CD4-positive, alpha-beta T cell treated with Interleukin-15 for 4 hours (primary cell): ENCODE measurements at places on chromosomes 12 and 14.

- DNase-seq, result no peak
These were observed 51.9 kb upstream of the CISTR start for GRCh38 chr12:53803703-53804102.

- no peak for DNase-seq
These were observed 89.3 kb downstream of the DUSP6 start for GRCh38 chr12:89262855-89263552.

GRCh38 chr12:3018284-3019004 lies 58.7 kb upstream of the TSPAN9 start:
- DNase-seq, result no peak

GRCh38 chr14:72567226-72567625 lies 326.7 kb downstream of the DPF3 start:
- no peak for DNase-seq

GRCh38 chr14:51382506-51382905 lies 142.5 kb downstream of the TMX1 start:
- no peak for DNase-seq

DNA sequence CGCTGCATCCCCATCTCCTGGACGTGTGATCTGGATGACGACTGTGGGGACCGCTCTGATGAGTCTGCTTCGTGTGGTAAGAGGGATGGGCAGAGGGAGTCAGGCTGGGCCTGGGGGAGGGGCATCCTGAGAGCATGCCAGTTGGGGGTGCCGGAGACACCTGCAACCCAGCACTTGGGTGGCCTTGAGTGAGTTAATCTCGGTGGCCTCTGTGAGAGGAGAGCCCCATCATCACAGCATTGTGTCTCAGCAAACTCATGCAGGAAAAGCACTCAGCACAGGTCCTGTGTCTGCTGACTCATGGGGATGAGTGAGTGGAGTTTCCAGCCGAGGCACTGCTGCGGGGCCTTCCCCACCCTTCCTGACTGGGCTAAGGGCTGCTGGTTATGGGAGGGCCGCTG lies 19.6 kb upstream of the LRP1-AS start:
- no peak for DNase-seq

DNA sequence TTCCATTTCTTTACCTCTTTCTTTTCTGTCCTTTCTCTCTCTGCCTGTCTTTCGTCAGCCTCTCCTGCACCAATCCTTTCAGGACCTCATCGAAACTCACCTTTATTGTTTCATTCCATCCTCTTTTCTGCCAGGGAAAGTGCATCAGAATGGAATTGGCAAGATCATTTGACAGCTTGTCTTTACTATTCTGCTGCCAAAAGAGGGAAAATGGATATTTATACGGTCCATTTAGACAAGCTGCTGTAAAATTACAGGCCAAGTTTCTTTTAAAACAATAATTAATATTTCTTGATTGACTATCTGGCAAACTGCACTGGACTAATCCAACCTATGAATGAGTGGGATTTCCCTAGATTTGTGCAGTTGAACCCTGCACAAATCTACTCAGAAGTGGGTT lies 7.6 kb upstream of the SRGAP1 start:
- no peak for DNase-seq

DNA sequence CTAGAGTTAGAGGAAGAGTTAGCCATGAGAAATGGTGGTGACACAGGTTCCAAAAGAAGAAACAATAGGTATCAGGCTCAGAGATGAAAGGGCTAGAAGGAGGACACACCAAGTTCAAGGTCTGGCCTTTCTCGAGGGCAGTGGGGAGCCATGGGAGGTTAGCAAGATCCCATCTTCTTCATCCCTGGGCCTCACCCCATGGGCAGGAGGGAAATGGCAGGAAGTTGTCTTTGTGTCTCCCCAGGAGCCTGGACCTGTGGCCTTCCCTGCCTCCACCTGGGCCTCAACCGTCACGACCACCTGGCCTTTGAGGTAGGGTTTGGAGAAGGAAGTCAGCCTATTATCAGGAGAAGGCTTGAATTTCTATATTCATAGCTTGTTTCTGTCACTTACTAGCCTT lies 5.8 kb upstream of the AQP2 start:
- DNase-seq, result no peak

GRCh38 chr12:96233939-96234461 lies 39.8 kb downstream of the ELK3 start:
- DNase-seq, result no peak

- DNase-seq, result no peak
These were observed 54.1 kb downstream of the PLXNC1 start for GRCh38 chr12:94202245-94203180.

DNA sequence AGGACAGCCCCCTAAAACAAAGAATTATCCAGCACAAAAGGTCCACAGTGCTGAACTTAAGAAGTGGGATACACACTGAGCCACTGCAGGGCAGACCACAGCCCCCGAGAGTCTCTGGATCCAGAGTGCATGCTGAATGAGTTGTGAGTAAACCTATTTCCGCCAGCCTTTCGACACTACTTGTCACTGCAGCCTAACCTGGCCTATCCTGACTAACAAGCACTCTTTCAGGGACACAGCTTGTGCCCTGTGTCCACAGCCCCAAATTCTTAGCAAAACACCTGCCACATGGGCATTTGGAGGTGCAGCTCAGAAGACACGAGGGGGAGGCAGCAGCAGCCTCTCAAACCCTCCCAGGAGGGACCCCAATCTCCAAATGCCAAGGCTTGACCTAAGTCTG lies 31.3 kb downstream of the ITPK1 start:
- DNase-seq, result no peak

GRCh38 chr12:71456316-71456715 lies 16.7 kb downstream of the LGR5 start:
- no peak for DNase-seq

GRCh38 chr14:56841611-56842010 lies 31.3 kb upstream of the OTX2 start:
- no peak for DNase-seq

DNA sequence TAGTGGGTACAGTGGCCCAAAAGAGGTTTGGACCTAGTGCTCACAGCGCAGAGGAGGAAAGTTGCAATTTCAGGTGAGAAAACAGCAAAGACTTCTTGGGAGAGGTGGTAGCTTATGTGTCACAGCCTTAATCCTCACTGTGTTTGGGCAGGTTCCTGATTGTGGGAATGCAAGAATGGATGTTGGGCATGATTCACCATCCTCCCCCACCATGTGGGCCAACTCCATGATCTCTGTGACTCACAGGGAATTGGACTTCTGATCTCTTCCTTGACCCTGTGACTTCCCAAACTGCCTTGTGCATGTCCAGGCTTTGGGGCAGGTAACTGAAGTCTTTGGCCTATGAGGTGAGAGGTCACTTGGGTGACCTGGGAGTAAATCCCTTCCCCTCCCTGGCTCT lies 1.8 kb upstream of the CHST11 start:
- DNase-seq, result no peak

DNA sequence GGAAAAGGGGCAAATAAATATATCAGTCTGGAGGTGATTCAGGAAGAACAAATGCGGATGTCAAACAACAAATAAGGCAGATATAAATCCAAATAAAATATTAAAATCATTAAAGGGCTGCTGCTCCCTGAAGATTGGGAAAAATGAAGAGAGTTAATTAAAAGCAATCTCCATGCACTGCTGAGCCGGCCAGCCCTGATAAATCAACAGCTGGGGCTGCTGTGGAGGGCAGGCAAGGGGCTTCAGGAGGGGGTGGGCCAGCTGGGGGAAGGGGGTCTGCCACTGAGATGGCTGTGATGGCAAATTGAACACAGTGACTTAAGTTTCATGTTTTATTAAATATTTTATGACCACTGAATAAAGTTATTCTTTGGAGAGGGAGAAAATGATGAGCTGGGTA lies 12.4 kb downstream of the DPF3 start:
- DNase-seq, result no peak

DNA sequence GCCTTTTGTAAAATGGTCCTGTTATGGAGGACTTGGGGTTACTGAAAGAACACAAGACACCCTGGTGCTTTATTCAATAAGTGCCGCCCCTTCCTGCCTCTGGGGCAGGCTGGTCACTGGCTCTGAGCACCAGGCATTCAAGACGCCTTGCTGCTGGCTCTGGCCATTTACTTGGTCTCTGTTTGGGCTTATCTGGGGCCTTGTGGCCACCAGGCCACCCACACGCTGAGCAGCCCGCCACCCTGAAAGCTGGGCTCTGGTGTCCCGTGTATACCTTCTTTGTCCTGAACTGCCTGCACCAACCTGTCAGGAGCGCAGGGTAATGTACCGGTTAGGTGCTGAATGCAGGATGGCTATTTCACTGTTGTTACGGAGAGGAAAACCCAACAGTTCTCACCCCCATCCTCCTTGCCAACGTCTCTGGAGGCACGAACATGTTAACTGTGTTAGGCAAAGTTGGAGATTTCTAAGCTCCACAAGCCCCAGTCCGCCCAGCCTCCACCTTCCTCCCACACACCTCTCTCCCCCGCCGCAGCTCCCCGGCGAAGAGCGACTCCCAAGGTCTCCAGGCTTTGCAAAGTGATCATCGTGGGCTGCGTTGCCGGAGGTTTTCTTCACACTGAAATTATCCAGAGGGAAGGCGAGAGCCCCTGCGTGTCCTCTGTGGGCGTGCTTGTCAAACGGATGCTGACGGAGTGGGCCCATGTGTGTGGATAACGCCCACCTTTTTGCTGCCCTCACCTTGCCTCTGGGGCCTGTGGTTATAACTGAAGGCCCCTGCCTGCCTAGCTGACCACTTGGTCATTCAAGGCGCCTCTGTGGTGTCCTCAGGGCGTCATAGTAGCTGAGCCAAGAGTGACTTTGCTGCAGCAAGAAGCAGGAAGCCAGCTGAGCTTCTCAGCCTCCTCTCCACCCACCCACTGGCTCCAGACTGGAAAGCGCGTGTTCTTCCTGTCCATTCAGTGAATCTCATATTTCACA lies 18.8 kb upstream of the BEGAIN start:
- no peak for DNase-seq

GRCh38 chr14:56073799-56074198 lies 44.4 kb upstream of the PELI2 start:
- no peak for DNase-seq

GRCh38 chr12:6549684-6550151 lies 6.1 kb downstream of the IFFO1 start:
- no peak for DNase-seq

DNA sequence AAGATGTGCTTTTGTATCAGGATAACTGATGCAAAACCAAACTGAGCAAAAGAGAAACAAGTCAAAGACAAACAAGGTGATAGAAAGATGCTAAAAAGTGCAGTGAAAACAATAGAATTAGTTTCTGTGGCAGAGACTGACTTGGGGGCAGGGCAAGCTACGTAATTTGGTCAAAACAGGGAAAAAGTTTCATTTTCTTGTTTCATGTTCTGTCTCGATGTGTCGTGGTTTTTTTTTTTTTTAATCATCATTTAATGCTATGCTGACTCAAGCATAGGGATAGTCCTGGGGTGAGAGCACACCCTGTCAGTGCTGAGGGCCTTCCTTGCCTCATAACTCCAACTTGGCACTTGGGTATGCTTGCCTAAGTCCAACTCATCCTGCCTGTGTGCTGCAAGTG lies 144.1 kb upstream of the PTPRQ start:
- DNase-seq, result no peak

- DNase-seq, result no peak
These were observed 6.2 kb downstream of the PSMA6 start for GRCh38 chr14:35298351-35298750.

- DNase-seq, result no peak
These were observed 272.7 kb upstream of the FLRT2 start for GRCh38 chr14:85257287-85257686.

DNA sequence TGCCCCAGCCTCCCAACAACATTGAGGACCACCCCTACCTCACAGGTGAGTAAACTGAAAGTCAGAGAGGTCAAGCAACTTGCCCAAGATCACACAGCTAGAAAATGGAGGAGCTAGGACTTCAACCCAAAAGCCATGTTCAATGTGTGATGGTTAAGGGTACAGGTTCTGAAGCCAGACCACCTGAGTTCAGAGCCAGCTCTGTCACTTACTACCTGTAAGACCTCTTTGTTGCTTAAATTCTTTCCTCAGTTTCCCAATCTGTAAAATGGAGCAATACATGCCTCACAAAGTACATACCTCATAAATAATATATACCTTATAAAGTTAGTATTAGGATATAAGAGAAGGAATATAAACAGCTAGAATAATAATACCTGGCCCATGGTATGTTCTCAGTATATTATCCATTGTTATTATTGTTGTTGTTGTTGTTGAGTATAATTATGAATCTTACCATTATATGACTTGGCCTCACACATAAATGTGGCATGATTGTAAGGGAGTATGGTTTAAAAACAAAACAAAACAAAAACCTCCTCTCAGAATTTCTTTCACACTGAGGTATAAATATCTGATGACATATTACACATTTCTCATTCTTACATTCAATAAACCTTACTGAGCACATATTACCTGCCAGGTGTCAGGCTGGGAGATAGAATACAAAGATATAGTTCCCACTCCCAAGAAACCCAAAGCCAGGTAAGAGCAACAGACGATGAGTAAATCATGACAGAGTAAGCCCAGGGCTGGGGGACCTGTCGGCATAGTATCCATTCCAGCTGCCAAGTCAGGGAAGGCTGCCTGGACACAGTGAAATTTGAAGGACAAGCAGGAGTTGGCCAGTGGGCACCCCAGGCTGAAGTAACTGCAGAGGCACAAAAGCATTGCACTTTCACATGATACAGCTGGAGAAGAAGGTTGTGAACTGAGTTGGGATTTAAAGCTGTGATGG lies 19.6 kb downstream of the CMKLR1 start:
- DNase-seq, result no peak

DNA sequence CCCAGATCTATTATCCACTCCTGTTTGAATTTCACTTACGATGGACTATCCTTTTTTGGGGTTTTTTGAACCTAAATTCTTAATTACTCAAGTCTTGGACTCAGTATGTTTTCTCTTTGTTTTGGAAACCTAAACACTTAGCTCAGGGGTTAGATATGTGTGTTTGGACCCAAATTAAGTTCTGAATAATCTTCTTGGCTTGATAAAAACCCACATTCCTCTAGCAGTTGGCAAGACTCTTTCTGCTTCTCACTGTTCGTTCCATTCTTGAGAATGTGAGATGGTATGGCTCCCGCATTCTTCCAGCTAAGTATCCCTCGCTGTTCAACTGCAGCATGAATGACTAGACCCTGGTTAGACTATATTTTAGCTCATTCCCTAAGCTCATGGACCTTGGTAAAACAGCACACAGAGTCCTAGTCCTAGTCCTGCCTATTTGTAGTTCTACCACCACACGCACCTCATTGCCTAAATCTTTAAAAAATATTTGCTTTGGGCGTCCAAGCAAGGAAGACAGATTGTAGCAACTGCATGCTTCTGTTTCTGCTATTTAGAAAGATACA lies 860.0 kb downstream of the RPS29 start:
- no peak for DNase-seq

DNA sequence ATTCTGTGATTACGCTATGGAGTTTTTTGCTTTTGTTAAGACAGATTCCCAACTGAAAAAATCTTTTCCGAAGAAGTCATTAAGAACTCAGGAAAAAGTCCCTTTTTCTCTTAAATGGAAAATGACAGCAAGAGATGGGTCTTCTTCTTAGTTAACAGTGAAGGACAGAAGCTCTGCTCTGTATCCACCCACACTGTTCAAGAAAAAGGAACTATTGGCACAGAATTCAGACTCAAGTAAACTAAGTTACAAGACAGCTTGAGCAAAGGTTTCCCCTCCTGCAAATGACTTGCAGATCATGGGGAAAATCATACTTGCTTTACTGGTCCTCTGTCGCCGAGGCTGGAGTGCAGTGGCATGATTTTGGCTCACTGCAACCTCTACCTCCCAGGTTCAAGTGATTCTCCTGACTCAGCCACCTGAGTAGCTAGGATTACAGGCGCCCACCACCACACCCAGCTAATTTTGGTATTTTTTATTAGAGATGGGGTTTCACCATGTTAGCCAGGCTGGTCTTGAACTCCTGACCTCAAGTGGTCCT lies 137.1 kb upstream of the AEBP2 start:
- no peak for DNase-seq
